ENCODE measurements at places on chromosomes 3 and 15.

DNA sequence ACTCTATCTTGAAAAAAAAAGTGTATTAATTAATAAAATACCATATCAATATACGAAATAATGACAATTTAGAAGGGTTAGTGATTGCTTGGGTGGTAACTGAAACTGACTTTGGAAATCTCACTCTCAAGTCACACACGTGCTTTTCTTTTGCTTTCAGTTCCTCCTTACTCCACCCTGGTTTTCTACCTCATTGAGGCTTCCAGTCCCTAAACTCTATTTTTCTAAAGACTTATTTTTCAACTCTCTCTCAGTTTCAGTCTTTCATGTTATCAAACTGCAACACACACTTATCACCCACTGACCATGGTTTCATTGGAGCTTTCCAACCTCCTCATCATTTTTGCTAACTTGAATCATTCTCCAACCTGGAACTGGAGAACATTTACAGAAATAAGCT, 23.5 kb downstream of the IL12A start:
- DNase-seq = no peak

DNA sequence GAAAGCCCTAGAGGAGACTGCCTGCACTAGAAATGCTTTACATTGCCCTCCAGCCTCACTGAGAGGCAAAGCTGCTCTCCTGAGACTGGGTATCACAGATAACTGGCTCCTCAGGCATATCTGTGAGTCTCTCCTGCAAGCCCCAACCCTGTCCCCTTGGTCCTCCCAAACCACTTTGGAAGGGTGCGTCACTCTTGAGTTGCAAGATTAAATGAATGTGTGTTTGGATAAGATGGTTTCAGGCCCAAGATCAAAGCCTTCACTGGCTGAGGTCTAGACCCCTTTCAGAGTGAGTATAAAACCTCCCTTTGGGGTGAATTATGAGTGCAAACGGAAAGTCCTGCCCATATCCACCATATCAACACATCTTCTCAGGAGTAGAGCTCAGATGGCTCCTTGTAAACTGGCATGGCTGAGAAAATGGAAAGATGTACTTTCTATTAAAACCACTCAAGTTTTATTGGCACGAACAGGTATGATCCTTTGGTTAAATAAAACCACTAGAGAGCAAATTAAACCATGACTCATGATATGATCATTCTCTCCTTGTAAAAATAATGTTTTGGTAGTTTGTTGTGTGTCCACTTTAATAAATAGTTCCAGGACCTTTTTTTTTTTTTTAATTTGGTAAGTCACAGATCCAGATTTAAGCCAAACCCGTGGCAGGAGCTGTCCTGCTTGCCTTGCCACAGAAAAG, 164.0 kb downstream of the CHST2 start:
- DNase-seq = no peak

DNA sequence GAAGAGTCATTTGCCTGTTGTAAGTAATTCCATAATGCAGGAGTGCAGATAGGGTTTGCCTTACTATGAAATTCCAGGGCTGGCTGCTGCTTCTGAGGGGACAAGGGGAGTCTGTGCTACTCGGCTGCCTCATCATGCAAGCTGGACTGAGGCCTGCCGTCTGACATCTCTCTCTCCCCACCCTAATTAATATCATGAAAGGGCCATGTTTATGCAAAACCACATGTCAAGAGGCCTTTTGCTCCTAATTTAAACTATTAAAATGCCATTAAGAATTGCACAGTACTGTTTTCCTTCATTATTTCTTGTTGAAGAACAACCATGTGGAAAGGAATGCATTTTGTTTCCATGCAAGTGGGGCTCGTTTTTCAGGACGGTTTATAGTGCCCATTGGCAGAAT, 26.3 kb downstream of the CHST2 start:
- DNase-seq = no peak

GRCh38 chr3:46660003-46660402, 33.5 kb downstream of the ALS2CL start:
- DNase-seq = no peak

DNA sequence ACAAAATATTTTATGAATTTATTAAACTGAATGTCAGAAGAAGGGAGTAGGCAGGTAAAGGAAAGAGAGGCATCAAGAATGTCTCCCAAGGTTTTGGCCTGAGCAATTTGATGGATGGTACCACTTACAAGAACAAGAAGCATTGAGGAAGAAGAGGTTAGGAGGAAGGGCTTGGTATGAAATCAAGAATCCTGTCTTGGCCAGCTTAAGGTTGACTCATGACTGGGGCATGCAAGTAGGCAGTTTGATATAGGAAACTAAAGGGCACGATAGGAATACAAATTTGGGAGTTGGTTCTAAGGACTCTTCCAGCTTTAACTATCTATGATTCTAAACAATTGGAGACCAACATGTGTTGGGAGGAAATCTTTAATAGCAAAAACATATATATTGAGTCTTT, 79.1 kb downstream of the NTRK3 start:
- no peak for DNase-seq

GRCh38 chr3:98766924-98767323, 3.8 kb downstream of the ST3GAL6 start:
- no peak for DNase-seq

- DNase-seq = no peak
These were observed 143.9 kb upstream of the MME start for GRCh38 chr3:154936196-154936595.

DNA sequence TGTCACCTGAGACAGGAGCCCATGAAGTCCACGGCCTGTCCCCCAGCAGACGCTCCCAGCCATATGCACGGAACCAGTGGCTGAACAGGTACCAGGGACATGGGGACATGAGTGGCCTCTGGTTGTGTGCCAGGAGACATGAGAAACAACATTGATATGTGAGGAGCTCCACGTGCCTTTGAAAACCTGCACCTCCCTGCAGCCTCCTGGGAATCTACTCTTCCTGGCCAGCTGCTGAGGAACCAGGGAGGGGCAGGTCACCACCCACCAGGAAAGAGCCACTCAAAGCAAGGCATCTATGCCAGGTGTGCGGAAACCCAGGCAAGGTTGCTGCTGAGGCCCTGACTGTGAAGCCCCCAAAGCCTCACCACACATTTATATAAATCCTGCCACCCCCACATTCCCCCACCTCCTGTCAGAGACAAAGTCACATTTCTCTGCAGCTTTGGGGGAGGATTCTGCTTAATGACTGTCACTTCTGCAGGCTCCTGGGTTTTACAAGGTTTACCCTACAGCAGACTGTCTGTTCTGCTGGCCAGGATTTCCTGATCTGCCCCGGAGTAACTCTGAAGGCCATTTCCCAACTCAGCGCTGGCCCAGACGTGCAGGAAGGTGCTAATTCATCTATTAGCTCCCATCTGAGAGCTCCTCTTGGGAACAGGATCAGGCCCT, 110.8 kb downstream of the ADCY5 start:
- DNase-seq = no peak

GRCh38 chr3:140505876-140506275, 172.0 kb upstream of the TRIM42 start:
- no peak for DNase-seq

- no peak for DNase-seq
These were observed 7.2 kb downstream of the FOXL2 start for GRCh38 chr3:138939561-138940241.

Measured in activated CD4-positive, alpha-beta T cell treated with anti-CD3 and anti-CD28 coated beads for 4 hours (primary cell).